Umbilical cord (tissue), 2 donors: ENCODE measurements at places on chromosomes 16 and 17.

- no peak for DNase-seq
Measured at GRCh38 chr17:45668316-45668715, 115.8 kb upstream of the CRHR1 start.

DNA sequence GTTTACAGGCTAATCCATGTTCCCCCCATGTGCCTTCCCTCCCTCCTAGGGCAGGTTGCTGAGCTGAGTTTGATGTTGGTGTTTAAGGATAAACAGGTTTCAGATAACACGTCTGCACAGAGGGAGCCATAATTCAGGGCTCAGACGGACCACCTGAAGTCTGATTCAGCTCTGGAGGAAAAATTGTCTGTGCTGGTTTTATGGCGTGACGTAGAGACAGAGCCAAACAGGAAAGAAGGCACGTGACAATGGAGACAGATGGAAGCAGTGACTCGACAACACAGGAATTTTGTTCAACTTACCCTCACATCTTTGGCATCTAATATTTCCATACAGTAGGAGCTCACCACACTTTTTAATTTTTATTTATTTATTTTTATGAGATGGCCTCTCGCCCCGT is 10.7 kb upstream of the USP10 start:
- peak; percentile 28 for DNase-seq

DNA sequence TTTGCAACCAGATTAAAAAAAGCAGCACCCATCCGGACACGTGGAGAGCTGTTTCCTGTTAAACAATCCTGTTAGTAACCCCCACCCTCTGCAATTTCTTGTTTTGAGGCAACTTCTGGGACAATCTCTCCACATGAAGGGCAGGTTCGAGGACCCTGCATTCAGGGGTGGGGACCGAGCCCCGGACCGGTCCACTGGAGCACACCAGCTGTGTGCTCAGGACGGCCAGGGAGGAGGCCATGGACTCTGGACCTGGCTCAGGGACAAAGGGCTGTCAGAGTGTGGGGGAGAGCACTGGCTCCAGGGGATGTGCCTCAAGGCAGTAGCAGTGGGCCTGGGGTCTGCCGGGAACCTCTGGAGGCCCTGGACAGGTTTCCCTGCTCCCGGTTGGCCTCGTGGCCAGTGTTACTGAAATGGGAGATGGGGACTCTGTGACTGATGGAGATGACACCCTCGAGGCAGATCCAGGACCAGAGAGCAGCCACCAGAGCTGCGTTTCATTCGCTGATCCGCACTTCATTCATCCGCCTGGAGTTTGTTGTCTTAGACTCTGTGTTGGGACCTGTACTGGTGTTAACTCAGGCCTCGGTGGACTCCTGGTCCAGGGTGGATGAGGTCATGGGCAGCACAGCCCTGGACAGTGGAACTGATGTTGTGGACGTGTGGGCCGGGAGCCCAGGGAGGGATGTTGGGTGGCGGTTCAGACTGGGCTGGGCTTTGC is 2.9 kb upstream of the CPNE7 start:
- no peak for DNase-seq

- peak; percentile 84 for DNase-seq
Measured at GRCh38 chr16:15518381-15519351, 84.3 kb downstream of the BMERB1 start.

DNA sequence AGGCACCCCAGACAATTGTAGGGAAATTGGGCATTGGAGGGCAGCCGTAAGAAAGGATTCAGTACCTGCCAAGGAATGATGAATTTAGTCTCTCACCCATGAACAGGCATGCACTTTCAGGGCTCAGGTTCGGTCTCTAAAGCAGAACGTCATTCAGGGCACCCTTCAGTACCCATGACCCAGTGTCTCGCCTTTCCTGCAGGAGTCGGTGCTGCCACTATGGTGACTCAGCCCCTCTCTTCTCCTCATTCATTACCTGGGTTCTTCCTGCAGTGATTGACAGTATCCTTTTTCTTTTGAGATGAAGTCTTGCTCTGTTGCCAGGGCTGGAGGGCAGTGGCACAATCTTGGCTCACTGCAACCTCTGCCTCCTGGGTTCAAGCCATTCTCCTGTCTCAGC is 8.4 kb downstream of the SOST start:
- DNase-seq, result no peak

GRCh38 chr17:40960144-40960543 is 6.6 kb downstream of the KRT39 start:
- peak; percentile 53 for DNase-seq

DNA sequence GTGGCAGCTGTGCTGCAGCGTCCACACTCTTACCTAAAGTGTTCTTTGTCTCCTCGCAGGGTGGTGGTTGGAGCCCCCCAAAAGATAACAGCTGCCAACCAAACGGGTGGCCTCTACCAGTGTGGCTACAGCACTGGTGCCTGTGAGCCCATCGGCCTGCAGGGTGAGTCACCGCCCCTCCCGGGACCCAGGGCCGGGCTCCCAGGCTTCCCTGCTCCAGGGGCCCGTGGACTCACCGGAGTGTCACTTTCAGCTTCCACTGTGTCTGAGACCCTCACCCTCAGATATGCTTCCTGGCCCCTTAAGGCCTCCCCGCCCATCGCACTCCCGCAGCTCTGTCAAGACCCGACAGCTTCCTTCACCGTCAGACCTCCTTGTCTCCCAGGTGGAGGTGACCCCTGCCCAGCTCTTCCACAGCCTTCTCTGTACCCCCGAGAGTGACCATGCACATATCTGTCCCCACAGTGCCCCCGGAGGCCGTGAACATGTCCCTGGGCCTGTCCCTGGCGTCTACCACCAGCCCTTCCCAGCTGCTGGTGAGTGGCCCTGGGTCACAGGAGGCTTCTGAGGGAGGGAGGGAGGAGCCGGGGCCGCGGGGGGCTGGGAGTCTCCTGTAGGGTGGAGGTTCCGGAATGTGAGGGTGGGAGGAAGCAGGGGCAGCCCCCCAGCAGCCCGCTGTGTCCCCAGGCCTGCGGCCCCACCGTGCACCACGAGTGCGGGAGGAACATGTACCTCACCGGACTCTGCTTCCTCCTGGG is 1.8 kb downstream of the ITGAX start:
- no peak for DNase-seq

GRCh38 chr17:63480192-63480784 is 3.4 kb downstream of the ACE start:
- DNase-seq, result no peak

DNA sequence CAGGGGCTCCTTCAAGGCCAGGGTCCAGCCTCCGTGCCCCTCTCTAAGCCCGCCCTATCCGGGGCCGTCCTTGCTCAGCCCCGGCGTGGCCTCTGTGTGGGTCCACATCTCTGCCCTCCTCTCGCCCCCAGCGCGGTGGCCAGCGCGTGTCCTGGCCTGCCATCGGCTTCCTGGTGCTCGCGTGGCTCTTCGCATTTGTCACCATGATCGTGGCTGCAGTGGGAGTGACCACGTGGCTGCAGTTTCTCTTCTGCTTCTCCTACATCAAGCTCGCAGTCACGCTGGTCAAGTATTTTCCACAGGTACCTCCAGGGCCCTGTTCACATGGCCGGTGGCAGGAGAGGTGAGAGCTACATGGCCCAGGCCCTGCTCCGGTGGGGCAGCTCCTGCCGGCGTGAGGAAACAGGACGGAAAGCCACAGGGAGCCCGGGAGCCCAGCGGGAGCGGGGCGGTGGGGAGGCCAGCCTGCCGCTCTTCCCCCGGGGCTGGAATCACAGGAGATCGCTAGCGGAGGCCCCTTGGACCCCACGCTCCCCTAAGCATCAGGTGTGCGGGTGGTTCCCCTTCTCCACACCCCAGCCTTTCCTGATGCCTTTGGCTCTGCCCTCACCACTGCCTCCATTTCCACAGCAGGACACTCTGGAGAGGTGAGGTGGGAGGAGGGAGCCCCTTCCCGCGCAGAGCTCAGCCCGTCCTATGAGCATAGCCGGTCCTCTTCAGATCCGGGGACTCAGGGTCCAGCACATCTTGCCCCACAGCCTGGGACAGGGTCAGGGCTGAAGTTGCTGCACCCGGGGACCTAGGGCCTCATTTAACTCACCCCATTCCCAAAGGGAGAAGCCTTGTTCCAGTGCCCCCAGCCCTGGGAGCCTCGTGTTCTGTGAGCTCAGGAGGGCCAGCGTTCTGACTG is 10.2 kb downstream of the TAX1BP3 start:
- DNase-seq, result no peak

DNA sequence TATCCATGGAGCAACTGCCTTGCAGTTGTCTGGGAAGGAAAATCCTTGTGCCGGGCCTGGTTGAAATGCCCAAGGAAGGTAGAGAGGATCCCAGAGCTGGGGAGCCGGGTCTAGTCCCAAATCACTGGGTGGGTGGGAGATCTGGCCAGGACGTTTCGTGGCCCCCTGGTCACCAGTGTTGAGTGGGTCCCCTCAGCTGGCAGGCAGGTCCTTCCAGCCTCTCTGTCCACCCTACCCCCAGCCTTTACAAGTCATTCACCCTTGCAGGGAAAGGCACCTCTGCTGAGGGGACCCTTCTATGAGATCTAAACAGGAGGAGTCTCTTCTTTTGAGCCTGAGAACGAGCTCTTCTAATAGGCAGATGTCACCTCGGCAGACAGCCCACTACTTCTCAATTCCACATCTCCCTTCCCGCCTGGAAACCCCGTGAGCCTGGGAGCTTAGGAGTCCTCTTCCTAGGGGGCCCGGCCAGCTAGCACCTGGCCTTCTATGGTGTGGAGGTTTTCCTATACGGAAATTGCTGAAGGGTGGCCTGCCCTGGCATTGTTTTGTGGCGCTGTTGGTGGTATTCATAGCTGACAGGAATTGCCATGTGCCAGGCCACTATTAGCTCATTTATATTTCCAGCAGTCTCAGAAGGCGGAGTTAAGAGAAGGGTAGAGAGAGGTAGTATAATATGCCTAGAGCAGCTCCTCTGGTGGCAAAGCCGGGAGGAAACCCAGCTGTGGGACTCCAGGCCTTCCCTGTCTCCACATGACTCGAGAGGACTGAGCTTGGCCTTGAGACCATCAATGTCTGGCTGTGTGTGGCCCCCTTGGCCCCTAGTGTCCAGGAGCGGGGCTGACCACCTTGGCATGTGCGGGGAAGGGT is 13.3 kb downstream of the MPRIP start:
- no peak for DNase-seq

GRCh38 chr17:46060461-46060860 is 61.4 kb downstream of the STH start:
- no peak for DNase-seq

GRCh38 chr17:45087504-45087975 is 26.4 kb downstream of the NMT1 start:
- no peak for DNase-seq

DNA sequence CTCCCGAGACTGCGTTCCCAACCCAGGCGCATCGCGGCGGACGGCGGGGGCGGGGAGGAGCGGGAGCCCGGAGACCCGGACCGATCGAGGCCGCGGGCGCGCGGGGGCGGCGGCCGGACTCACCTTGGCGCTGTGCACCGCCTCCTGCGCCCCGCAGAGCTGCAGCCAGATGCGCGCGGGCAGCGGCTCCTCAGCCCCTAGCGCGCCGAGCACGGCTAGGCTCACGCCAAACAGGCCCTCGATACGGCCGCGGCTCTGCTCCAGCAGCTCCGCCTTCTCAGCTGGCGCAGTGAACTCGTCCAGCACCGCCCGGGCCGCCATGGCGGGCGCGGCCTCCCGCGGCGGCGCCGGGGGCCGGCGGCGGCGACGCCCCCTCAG is 339 bp downstream of the N4BP1 start:
- DNase-seq, result no peak

GRCh38 chr17:57294629-57295501 is 38.5 kb downstream of the MSI2 start:
- DNase-seq, result peak; percentile 38

DNA sequence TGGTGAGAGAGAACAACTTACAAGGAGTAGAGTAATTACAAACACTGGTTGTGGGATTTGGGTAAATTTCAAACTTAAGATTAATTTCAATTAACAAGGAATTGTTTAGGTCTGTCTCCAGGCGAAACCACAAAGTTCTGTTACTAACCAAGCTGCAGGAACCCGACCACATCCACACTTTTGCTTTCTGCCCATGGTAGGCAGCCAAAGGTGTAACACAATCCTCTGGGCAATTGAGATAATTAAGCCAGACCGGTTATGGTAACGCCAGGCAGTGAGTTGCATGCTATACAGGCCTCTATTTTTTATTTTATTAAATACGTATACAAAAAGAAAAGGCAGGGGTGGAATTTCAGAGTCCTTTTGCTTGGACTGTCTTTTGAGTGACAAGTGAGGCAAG is 12.0 kb downstream of the KCNJ2 start:
- DNase-seq, result no peak

GRCh38 chr16:87533061-87533460 is 40.2 kb upstream of the ZCCHC14 start:
- no peak for DNase-seq

DNA sequence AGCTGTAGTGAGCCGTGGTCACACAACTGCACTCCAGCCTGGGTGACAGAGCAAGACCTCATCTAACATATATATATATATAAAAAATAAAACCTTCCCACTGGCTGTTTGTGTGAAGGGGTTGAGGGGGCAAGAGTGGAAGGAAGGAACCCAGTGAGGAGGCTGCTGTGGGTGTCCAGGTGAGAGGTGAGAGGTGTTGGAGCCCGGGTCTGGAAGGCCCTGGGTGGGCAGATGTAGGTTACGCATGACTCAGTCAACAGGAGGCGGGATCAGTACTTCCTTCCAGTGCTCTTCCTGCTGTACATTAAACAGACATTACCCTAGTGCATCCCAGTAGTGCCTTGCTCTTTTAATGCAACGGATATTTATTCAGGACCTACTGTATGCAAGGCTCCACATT is 47.0 kb upstream of the ZNF423 start:
- peak; percentile 23 for DNase-seq

GRCh38 chr17:54919425-54919824 is 18.8 kb downstream of the TOM1L1 start:
- DNase-seq, result no peak

DNA sequence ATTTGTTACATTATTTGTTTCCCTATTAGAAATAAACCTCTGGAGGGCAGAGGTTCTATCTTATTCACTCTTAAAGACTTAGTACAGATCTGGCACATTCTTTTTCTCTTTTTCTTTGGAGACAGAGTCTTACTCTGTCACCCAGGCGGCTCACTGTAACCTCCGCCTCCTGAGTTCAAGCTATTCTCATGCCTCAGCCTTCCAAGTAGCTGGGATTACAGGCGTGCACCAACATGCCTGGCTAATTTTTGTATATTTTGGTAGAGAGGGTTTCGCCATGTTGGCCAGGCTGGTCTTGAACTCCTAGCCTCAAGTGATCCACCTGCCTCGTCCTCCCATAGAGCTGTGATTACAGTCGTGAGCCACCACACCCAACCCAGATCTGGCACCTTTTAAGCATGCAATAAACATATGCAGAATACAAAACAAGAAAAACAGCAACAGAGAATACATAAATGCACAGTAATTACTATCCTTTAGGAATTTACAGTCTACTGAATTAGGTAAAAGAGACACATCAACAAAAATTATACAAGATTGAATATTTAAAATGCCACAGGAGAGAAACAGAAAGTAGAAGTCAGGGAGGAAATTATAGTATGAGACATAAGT is 52.1 kb downstream of the GPATCH8 start:
- no peak for DNase-seq
